ENCODE measurements at places on chromosomes 12 and 14.

- no peak for DNase-seq
Observed at GRCh38 chr12:2627835-2628191, 167.0 kb upstream of the FKBP4 start.

GRCh38 chr14:36656687-36657398 is 4.8 kb upstream of the PAX9 start:
- DNase-seq: no peak

GRCh38 chr12:127284870-127285431 is 982.0 kb upstream of the TMEM132C start:
- no peak for DNase-seq

- no peak for DNase-seq
Observed at GRCh38 chr12:12960639-12961209, 8.8 kb upstream of the GPRC5D start.

- DNase-seq: no peak
Observed at GRCh38 chr14:94761348-94761996, 8.4 kb downstream of the GSC start.

GRCh38 chr14:74942608-74943007 is 12.8 kb downstream of the PGF start:
- no peak for DNase-seq

DNA sequence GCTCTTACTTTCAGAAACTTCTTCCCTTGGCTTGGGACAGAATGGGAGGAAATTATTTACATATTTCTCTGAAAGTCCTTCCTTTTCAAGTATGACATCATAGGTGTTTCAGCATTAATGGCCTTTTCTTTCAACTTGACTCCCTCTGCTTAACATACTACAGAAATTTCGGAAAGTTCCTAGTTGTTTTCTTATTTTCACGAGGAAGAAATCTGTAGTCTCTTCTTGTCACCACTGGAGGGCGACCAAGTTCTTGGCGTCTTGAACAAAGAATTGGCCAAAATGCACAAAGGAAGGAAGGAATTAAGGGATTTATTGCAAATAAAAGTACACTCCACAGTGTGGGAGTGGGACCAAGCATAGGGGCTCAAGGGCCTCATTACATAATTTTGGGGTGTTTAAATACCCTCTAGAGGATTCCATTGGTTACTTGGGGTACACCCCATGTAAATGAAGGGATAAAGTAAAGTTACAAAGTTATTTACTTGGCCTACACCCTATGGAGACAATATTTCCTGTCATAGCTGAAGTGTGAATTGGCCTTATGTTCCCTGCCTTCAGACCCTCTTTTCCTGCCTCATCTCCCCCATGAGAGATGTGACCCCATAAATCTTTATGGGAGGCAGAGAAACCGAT is 70.4 kb downstream of the RPL10L start:
- no peak for DNase-seq

DNA sequence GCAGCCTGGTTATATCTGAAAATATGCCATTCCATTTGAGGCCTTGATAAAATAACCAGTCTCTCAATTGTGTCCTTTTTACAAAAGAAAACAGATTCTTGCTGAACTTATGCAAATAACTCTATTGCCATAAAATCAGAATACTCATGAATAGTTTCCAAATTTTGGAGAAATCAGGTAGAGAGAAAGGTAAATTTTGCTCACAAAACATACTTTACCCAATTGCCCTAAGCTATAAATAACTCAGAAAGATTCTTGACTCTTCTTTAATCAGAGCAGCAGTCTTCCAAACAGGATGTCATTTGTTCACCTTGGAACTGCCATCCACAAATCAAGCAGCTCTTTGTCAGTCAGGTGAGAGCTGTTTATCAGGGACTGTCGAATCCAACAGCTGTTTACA is 12.6 kb downstream of the ZNF26 start:
- DNase-seq: no peak

GRCh38 chr12:108819920-108820706 is 37.3 kb downstream of the SSH1 start:
- DNase-seq: no peak

GRCh38 chr14:91509083-91509877 is 830 bp downstream of the PPP4R3A start:
- DNase-seq: no peak

GRCh38 chr14:71206766-71207371 is 299.6 kb downstream of the PCNX1 start:
- DNase-seq: no peak

DNA sequence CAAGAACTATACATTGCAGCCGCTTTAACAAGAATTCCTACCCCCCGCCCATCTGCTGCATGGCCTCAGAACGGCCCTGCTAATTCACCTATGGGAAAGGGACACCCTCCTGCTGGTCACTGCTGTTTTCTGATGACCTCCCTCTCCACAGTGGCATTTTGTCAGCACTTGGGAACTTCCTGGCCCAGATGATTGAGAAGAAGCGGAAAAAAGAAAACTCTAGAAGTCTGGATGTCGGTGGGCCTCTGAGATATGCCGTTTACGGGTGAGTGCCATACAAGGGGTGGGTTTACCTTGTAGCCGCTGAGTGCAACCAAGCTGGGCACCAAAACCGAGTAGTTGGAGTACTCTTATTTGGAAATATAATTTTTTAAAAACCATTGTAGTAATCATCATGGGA is 2.7 kb downstream of the PXMP2 start:
- no peak for DNase-seq

- no peak for DNase-seq
Observed at GRCh38 chr12:5015711-5016492, 27.8 kb upstream of the KCNA5 start.

DNA sequence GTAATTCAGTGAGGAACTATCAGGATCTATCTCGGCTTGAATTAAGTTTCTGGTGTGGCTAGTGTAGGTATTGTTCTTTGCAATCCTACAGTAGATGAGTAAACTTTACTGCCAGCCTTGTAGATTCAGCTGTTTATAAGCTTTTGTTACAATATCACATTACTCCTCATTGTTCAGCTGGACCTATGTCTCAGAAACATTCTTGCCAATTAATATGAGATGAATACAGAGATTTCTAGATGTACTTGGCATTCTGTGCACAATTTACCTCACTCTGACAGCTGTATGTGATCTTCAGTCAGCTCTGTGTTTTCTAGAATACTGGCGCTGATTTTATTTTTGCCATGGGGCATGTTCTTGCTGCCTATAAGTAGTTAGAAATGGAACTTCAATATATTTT is 55.7 kb downstream of the METTL25 start:
- no peak for DNase-seq

- DNase-seq: no peak
Observed at GRCh38 chr14:62778310-62778709, 266.9 kb downstream of the KCNH5 start.

DNA sequence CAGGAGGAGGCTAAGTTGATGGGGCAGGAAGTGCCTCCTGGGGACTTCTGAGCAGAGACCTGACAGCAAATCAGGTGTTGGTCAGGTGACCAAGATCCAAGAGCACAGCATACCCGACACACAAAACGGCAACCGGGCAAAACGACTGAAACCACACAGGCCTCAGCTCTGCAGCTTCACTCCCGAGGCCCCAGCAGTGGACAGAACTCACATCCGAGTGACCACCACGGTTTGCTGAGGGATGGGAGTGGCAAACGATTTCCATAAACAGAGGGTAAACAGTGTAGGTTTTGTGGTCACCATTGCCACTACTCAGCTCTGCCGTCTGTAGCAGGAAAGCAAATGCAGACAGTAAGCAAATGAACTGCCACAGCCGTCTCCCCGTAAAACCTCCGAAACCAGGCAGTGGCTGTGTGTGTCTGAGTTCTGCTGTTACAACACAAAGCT is 14.4 kb downstream of the CHFR start:
- DNase-seq: no peak
